ENCODE measurements at places on chromosomes 5 and 9.

GRCh38 chr5:59592101-59592500, 301.4 kb downstream of the PDE4D start:
- DNase-seq = no peak

GRCh38 chr5:154568589-154568988, 90.6 kb upstream of the HAND1 start:
- DNase-seq = no peak

- DNase-seq = no peak
Observed at GRCh38 chr5:23631302-23632045, 124.1 kb downstream of the PRDM9 start.

DNA sequence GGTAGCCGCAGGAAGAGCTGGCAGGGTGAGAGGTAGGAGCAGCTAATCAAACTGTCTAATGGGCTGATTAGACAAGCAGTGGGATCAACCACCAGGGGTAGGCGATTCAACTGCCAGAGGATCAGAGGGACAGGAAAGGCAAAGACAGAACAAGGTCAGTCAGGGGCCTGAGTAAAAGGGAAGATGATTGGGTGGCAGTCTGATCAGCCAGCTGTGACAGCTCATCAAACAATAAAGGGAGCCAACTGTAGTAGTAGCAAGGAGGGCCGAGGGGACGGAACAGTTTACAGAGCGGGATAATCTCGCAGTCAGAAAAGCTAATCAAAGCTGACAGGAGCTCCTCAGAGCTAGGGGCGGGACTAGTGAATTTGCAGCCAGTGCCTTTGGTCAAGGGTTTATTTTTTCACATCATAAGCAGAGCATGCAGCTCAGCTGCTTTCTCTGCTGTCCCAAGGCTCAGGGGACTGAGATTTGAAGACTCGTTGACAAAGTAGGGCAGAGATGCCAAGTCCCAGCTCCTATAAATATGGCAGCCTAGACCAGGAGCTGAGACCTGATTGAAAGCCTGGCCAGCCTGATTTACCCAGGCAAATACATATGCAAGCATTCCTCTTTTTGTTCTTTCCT, 418.2 kb downstream of the GABRG2 start:
- peak; percentile 69 for DNase-seq

- no peak for DNase-seq
Observed at GRCh38 chr5:83955916-83956315, 235.3 kb upstream of the HAPLN1 start.

DNA sequence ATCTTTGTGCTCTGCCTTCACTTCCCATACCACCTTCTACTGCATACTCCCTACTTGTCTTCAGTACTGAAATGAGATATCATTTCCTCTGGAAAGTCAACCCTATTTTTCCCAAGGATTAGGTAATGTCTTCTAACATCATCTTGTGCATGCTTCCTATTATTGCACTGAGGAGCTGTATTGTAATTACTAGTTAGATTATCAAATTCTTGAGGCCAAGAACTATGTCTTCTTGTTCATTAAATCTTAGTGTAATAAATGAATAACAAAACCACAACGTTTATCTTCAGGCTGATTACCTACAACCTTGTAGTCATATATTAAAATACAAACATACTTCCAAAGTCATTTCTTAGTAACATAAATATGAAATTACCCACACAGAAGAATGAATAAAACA, 87.9 kb upstream of the POU5F2 start:
- DNase-seq = no peak
